ENCODE measurements at places on chromosomes 6 and 20.

GRCh38 chr20:46530640-46531039, 17.3 kb upstream of the ZNF334 start:
- no peak for DNase-seq

DNA sequence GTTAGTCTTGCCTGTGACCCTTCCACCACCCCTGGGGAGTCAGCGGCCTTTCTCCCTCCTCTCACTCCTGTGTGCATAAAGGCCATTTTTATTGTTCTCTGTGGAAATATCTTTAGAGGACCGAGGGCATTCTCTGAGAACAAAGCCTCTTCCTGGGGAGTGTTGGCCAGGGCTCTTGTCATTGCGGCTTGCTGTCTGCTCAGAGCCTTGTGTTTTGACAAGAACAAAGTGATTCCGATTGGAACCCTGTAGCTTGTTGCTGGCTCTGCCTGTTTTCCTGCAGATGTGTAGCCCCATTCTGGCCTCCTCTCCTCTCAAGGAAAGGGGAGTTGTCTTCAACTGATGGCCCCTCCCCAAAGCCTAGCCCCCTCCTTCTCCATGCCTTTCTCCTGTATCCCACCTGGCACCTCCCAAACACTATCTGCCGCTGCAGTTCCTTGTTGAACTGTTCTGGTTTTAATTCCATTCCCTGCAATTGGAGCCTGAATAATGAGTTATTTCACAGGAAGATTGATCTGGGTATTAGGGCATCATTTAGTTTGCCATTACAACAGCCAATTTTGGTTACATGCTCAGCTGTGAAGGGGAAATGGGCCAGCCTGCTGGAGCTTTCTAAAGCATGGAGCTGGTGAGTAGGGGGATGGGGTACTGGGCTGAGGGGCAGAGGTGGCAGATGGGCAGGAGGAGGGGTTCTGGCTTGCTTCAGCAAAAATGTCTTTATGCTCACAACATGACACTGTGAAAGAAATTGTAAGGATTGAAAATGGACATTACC, 252.5 kb downstream of the LRFN2 start:
- DNase-seq: no peak

- DNase-seq: no peak
These were observed 5.1 kb upstream of the TXLNB start for GRCh38 chr6:139296927-139297326.

DNA sequence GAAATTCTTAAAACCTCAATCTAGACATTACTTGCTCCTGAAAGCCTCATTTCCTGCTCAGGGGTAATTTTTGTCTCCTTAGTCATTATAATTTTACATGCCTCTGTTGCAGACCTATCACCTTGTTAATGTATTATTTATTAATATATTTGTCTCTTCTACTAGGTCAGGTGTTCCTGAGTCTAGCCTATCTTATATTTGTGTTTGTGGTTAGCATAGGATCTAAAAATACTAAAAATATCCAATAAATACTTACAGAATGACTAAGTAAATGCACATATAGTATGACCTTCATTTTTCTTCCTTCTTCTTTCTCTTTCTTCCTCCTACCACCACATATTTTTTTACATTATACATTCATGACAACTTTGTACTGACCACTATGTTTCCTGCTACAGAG, 268.9 kb upstream of the HS3ST5 start:
- no peak for DNase-seq

- no peak for DNase-seq
These were observed 12.1 kb downstream of the COL21A1 start for GRCh38 chr6:56235245-56235644.

GRCh38 chr6:134619077-134619476, 301.2 kb upstream of the SGK1 start:
- DNase-seq: no peak

- no peak for DNase-seq
These were observed 17.4 kb downstream of the ADNP start for GRCh38 chr20:50913690-50914375.

DNA sequence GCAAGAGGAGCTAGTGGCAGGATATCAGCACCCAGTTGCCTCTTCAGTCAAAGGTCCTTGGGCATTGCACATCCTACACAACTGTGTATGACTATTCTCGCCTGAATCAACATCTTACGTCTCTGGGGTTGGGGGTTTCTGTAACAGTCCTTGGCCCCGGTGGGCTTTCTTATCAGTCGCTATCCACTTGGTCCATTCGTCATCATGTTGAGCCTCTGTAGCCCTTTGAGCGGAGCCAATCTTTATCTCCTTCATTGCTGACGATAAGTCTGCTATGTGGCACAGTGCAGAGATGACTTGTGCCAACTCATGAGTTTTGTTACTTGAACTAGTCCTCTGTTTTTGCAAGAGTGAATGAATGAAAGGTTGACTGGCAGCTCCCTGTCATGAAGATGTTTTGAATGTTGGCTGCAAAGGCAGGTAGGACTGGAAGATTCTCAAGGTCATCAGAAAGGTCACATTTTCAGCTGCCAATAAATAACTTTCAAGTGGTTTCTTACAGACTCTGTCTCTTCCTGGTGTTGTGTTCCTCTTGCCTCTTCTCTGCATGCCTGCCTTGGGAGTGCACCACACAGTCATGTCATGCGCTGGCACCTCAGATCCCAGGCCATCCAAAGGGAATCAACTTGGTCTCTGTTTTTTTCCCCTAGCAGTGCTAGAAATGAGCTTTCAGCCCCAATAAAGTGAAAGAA, 238.9 kb downstream of the SLC24A3 start:
- DNase-seq: no peak
